AML-193 (cell line): ENCODE measurements at places on chromosomes 12 and 14.

DNA sequence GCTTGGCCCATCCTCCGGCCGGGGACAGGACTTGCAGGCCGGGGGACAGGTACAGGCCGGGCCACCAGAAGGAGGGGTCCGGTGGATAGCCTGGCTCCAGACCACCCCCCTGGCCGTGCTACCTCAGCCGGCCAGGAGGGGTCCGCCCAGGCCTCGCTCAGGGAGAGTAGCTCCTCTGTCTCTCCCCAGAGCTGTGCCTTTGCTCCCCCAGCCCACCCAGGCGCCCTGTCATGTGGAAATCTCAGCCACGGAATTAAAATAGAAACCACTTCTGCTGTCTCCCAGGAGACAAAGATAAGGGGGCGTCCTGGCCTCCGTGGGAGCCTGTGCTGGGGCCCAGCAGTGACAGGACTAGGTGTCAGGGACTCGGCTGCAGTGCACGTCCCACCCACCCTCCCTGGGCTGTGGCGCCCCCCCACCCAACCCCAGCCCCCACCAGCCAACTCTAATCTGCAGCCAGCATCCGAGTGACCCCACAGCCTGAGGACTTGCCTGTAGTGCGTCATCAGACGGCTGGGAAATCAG is 3.3 kb upstream of the CRIP2 start:
- DNase-seq = no peak

DNA sequence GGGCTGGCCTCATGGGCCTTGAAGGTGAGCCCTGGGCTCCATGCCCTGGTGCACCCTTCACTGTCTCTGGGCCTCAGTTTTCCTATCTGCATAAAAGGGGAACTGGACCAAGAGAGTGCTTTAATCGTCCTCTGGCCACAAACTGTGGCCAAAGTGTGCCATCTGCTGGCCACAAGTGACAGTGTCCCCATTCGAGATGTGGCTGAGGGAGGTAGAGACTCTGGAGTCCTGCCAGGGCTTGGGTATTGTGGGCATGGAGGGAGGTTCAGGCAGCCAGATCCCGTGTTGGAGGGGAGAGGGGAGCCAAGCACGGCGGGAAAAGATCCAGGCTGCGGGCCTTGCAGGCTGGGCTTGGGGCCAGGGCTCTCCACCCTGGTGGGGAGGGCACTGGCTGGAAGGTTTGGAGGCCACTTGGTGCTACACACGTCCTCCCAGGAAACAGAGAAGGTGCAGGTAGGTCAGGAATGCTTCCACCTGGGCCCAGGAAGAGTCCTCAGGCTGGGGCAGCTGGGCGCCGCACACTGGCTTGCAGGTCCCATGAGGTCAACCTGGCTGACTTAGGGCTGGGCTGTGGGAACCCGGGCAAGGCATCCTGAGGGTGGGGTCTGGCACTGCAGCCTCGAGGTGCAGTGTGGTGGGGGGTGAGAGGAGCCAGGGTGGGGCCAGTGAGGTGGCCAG is 7.3 kb upstream of the KIF26A start:
- DNase-seq = peak; percentile 33

DNA sequence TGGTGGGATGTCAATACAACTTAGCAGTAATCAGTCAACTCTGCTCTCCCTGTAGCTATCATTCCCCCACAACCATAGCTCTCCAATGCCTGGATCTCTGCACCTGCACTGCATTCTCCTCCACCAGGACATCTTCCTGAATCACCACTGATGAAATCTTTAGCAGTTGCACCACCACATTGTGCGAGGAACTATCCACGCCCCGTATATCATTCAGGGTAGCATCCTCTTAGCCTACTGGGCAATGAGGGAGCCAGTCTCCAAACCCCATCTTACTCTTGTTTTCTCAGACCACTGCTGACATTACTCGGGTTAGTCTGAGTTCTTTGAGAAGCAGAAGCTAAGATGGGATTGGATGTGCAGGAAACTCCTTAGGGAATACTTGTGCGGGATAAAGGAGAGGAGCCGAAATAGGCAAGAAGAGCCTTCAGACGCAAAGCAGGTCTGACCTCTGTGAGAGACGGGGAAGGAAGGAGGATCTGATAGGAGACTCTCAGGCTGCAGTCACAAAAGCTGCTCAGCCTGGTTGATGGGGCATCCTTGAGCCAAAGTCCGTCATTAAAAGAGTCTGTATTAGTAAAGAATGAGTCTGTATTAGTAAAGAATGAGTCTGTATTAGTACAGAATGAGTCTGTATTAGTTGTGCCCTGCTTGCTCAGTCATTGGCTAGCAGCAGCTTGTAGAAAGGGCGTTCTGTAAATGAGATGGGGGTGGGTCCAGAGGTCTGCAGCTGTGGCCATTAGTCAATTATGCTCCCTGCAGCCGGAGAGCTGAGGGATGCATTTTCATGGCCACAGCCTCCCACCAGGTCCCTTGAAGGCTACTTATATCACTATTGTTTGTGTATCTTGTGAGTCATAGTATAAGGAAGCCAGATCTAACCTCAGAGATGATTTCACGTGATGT is 49.6 kb upstream of the RASSF3 start:
- DNase-seq = peak; percentile 2

GRCh38 chr14:75205591-75205990 is 29.2 kb upstream of the TMED10 start:
- DNase-seq = peak; percentile 68

DNA sequence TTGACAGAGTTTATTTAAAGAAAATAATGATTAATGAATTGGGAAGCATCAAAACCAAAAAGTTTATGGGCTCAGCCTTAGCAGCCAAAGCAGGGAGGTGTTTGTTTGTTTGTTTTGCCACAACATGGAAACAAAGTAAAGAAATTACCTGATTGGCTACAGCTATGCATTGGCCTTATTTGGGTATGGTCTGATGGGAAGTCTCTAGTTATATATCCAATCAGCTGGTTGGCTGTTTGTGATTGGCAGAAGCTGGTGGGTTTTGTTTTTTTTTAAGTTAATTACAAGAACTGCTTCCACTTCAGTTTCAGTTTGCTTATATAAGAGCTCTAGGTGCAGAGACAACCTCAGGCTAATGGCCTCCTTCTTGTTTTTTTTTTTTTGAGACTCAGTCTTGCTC is 4.6 kb upstream of the LEMD3 start:
- no peak for DNase-seq

DNA sequence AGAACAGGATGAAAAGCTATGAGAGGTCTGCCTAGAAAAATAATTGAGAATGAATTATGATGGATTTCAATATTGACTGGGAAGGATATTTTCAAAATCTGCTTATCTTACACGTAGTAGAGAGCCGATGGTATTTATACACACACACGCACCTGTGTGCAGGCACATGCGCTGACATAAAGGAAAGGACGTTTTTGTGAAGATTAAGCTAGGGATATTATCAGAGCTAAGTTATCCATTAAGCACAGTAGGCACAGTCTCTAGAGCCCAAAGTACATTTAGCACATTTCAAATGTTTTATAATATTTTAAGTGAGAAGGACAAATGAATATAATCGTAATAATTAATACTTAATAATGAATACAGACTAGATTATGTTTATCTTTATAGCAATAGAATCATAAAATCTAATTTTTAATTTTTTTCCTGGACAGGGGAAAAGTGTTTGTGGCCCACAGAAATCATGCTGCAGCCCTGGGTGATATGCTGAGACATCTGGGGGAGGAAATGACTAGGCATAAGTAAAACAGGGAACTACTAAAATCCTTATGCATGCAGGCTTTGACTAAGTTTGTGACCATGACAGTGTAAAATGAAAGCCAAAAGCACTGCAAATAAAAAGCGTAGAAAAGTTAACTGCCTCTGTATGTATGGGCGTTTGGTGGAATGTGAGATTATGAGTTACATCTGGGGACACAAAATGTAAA is 146.1 kb downstream of the KITLG start:
- DNase-seq = peak; percentile 80

- peak; percentile 46 for DNase-seq
These were observed 1.7 kb downstream of the LMBR1L start for GRCh38 chr12:49108958-49109404.

GRCh38 chr12:79934281-79935020 is 446 bp downstream of the PPP1R12A start:
- no peak for DNase-seq

DNA sequence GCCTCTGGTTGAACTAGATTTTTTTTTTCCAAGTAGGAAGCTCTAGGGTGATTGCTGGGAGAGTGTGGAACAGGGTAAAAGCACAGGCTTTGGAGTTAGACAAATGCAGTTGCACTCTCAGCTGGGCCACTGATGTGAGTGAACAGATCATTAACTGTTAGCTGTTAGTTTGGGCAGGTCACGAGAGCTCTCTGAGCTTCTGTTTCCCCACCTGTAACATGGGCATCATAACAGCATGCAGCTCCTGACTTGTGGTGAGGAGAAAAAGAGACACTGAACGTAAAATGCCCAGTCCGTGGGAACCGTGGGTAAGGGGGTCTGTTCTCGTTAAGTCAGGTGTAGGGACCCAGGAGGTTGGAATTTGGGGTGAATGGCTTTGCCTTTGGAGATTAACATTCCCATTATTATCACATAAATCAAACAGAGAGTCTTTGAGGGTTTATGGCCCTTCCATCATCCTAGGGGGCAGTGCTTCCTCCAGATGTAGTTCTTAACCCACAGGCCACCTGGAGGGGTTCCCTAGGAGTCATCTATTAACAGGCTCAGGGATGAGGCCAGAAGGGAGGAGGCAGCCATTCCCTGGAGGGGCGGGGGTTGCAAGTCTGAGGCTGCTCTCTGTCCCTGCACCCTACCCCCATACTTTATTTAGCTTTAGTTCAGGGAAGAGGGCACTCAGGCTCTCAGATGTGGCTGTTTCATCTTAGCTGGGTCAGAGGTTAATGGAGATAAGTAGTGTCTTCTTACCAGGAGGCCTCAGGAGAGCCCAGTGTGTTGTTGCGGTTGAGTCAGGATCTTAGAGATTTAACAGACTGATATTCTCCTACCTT is 135.2 kb downstream of the DACT1 start:
- no peak for DNase-seq

DNA sequence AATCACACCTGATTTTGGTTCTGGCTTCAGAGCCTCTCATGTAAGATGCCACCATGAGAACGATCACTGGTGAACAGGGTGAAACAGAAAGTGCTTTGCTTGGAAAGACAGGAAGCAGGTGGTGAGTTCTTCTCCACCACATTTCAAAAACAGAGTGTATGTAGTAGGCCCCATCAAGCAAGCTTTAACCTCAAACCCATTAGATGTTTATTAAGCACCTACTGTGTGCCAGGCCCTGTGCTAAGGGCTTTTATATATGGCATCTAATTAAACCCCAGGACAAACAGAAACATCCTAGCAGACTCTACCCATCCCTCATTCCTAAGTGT is 47.8 kb upstream of the MED13L start:
- peak; percentile 53 for DNase-seq

DNA sequence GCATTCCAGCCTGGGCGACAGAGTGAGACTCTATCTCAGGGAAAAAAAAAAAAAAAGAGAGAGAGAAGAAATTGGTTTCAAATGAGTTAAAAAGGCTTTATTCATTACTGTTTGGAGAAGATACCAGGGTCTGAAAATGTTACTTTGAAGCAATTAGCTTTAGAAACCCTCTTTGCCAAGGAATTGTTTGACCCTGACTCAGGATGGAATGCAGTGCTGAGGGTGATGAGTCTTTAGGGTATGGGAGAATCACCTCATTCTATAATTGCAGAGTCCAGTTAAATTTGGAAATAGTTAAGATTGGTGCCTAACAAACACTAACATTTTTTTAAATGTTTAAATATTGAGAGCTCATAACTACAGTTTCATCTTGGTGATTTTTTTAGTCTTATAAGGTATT is 13.3 kb downstream of the RAP1B start:
- no peak for DNase-seq

DNA sequence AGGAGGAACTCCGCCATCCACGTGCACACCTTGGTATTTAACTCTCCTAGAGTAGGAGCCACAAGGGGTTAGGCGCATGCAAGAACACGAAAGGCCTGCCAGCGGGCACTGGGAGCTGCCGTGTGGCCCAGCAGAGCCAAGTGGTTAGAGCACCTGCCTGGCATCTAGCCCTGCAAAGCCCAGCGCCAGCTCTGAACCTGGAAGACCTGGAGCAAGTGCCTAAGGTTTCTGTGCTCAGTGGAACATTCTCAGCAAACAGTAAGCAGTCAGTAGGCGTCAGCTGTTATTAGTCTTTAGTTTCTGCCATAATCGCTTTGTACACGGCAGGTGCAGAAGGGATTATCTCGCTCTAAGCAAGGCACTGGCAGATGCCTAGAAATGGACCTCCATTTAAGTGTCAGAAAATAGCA is 55.4 kb downstream of the SETD3 start:
- DNase-seq = no peak

- DNase-seq = no peak
These were observed 131.6 kb downstream of the RGS6 start for GRCh38 chr14:72063761-72064282.

DNA sequence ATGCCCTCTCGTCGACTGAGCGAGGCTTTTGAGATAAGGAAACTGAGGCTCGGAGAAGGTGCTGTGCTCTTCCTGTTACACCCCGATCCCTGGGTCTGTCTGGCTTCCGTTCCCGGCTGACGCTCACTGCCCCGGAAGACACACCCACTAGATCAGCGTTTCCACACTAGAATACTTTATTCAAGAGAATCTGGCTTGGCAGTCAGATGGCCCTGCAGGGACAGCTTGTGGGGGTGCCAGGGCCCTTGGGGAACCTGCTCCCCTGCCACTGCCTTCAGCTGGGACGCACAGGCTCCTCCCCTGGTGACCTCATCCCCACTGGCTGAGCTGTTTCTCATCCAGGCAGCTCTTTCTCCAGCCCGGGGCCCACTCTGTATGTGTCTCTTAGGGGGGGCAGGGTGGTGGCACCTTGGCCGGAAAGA is 13.7 kb downstream of the PGF start:
- DNase-seq = no peak

DNA sequence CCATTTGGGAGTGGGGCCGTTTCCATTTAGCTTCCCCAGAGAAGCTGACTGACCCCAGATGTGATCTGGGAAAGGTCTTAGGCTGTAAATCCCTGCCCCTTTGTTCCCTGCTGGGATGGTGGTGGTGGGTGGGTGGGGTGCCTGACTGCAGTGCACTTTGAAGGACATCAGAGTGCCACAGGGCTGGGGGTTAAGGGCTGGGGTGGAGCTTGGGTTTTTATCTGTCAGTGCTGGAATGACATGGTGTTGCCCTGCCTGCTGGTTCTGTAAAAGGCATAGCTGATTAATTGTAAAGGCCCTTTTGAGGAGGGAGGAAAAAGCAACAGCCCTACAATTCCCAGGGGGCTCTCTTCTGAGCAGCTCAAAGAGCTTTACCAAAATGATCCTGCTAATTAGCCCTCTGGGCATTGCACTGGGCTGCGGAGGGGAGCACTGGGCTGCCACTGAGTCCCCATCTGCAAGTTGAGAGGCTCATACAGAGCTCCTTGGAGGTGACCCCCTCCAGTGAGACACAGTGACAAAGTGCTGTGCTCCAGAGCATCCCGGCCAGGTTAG is 21.1 kb downstream of the PLEKHG3 start:
- DNase-seq = no peak

GRCh38 chr14:74922752-74923401 is at the start of gene RPS6KL1:
TSS of gene RPS6KL1 (minus strand) at chr14:74923260. CDS start at chr14:74921541, 1,719 bp downstream.
- DNase-seq = peak; percentile 78

GRCh38 chr14:96091941-96092411 is 52.8 kb downstream of the C14orf132 start:
- DNase-seq = no peak

DNA sequence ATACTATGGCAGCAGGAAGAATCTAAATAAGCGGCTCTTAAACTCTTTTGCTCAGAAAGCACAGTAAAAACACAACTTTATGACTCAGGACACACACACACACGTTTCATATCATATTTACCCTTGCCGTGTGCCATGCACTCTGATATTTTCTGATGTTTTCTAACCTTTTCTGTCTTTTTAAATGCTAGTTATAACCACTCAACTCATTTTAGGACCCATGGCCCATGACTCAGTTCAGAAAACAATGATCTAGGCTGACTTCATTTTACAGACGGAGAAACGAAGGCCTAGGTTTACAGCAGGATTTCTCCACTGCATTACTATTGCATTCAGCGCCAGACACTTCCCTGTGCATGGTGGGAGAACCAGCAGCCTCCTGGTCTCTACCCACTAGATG is 9.1 kb downstream of the VWF start:
- DNase-seq = no peak
